ENCODE measurements at places on chromosomes 7 and 10.

DNA sequence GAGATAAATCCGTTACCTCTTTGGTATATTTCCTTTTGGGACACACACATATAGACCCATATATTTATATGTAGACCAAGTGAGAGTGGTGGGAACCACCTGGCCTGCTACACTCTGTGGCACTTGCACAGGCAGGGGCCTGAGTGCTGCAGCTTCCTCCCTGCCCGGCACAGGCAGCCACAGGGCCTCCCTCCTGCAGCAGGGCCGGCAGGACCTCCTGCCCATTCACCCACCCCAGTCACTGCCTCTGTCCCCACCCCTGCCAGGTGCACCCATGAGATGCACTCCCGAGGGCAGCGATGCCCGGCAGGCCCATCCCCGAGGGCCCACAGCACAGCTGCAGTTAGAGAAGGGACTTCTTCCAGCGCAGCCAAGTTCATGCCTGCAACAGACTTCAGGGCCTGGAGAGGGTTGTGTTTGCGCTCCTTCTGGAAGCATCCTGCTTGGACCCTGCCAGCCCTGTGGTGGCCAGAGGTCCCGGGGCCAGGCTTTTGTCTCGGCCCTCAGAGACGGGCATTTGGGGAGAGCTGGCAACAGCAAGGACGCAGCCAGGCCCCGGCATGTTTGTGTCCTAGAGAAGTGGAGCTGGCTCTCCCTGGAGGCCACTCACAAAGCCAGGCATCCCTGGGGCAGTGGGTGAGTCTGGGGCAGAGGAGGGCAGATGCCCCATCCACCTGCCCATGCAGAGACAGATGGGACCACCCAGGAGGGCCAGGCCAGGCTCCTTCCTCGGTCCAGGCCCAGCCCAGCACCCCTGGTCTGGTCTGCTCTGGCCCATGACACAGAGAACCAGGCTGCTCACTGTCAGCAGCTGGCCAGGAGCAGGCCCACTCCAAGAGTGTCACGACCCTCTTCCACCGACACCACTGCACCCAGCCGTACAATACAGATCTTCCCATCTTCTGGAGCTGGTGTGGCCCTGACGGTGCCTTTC lies 41.4 kb downstream of the PWWP2B start:
- no peak for DNase-seq

GRCh38 chr7:103919272-103919868 lies 70.1 kb downstream of the RELN start:
- DNase-seq: no peak

GRCh38 chr7:3067193-3067592 lies 23.5 kb upstream of the CARD11 start:
- no peak for DNase-seq

DNA sequence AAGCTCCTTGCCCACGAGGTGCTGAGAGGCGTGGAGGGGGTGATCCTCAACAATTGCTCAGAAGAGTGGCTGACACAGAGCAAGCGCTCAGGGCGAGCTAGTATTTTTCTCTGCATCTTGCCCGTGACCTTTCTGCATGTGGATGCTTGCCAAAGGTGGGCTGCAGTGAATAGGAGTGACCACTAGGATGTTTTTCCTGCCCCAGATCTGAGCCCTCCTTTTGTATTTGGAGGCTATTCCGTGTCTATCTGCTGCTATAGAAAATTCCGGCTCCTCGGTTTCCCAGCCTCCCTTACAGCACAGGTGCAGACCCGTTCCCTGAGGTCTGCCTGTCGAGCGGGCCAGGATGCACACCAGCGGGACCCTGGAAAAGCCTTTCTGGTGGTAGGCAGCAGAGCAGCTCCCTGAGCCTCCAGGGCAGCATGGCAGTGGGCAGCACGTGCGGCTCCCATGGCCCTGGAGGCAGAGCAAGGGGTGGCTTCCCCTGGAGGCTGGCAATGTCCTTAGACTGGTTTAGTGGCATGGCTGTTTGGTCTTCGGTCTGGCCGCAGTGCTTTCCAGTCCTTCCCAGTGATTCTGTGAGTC lies 145.1 kb upstream of the PCBD1 start:
- DNase-seq: no peak

- no peak for DNase-seq
Observed at GRCh38 chr7:38306914-38307313, 33.5 kb upstream of the TARP start.

- no peak for DNase-seq
Observed at GRCh38 chr10:47279276-47279675, 20.7 kb upstream of the GDF10 start.

GRCh38 chr7:145978769-145979168 lies 137.8 kb upstream of the CNTNAP2 start:
- no peak for DNase-seq
